SJSA1 (cell line): ENCODE measurements at places on chromosomes 6 and 20. TPM values are rescaled to one million over a fixed set of nuclear protein-coding genes. Genes with fewer than 3 reads are reported as not detected.
A peak's percentile ranks its signal among the peaks of the same experiment; 100 is the strongest.

DNA sequence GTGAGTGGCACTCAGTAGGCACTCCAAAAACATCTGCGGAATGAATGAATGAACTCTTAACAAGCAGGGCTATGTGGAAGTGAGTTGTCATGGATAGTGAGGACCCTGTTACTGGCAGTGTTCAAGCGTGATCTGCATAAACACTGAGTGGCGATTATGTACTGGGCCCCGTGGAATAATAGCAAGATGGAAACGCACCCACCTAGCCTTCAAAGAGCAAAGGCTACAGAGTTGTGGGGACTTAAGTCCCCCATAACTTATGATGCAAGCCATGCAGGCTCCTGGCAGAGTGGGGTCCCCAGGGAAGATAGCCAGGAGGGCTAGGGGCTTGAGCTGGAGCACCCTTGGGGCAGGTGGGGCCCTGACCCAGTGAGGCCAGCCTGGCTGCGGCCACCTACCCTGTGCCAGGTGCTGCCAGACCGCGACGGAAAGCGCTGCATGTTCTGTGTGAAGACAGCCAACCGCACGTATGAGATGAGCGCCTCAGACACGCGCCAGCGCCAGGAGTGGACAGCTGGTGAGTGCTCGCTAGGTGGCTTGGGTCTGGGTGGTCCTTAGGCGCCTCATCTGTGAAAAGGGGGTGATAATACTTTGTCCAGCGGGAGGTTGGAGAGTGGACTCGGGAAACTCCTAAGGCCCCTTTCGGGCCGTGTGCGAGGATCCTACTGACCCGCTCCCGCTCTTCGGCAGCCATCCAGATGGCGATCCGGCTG is 20.0 kb downstream of the DEF6 start:
- peak overlapping the region; percentile 36 for H3K4me3 ChIP-seq
- peaks cover 8% of the 10 kb centered on the region for H3K4me1 ChIP-seq
- H3K27me3 ChIP-seq: peaks cover 35% of the 10 kb centered on the region
- no peaks in the 10 kb centered on the region for H3K36me3 ChIP-seq

- H3K36me3 ChIP-seq: no peaks in the 10 kb centered on the region
- H3K27me3 ChIP-seq: no peaks in the 10 kb centered on the region
These were observed 103.8 kb downstream of the BACH2 start for GRCh38 chr6:90192857-90193256.

CST3 gene
- total RNA-seq: 196 and 222 TPM in 2 replicates

RPS18 gene
- 2,063 and 2,614 TPM in 2 replicates for total RNA-seq

TTBK1 gene
- not detected in 2 replicates for total RNA-seq
